Motor neuron (in vitro differentiated cells): ENCODE measurements at places on chromosomes 2 and 18. TPM values are rescaled to one million over a fixed set of nuclear protein-coding genes. Genes with fewer than 3 reads are reported as not detected.
A peak's percentile ranks its signal among the peaks of the same experiment; 100 is the strongest.

NT5C1B gene
- 1.1 and 1.4 TPM in 2 replicates for total RNA-seq

ERFE gene
- 1.7 and 2.9 TPM in 2 replicates for total RNA-seq

DNA sequence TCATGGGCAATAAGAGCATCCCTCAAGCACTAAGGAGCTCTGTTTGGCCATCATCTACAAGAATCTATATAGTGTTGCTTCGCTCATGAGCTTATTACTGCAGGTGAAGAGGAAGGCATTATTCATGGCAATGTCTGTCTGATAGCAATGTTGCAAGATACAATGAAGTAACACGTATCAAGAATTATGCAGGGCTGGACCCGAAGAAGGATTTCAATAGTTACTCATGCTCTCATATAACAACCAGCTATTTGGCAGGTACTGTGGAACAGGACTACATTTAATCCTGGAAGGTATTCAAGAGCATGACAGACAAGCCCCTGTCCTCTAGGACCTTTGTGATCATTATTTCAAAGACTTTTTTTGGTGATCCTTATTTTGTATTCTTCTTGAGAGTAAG, 109.6 kb downstream of the LAMA3 start:
- ATAC-seq, result no peak

DNA sequence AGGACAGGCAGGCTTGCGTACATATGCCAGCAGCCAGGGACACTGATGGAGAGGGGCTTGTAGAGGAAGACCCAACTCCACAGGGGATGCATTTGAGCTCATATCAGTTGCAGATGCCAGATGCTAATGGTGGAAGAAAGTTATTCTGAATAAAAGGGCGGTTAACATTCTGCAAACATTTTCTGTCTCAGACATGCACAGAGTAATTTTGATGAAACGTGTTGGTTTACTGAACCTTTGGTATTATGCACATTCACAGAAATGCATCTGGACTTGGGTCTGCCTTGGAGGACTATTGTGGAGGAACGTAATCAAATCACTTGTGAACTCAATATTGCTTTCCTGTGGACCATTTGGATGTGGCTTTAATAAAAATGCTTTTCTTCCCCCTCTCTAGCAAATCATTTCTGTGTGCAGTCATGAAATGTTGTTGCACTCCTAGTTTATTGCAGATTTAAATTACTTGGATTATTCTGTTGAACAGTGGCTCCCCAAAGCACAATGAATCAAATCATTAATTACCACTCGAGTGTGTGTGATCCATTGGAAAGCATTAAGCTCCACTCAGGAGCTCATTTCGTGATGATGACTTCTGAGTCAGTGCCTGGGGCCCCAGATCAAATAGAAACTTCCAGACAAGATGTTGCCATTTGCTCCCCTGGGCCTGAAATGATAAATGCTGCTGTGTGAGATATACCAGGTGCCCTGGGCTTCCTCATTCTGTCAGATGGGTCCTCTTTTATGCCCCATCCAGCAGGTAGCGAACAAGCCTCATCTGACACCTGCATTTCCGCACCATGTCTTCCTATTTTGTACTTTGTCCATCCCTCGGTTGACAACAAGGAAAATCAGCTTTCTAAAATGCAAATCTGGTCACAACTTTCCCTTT, 697.0 kb upstream of the HS6ST1 start:
- peak; percentile 95 for ATAC-seq

GRCh38 chr2:176192351-176192750, 3.9 kb downstream of the HOXD1 start:
- no peak for ATAC-seq

MROH2A gene
- 2.0 TPM in 1 of 2 replicates, not detected in the other for total RNA-seq

NEU2 gene
- total RNA-seq, result 0.77 TPM in 1 of 2 replicates, not detected in the other

GRCh38 chr18:48460929-48461583, 51.9 kb upstream of the ZBTB7C start:
- ATAC-seq, result no peak

PPP1R1C gene
- not detected in 2 replicates for total RNA-seq

- no peak for ATAC-seq
Observed at GRCh38 chr2:170703776-170704476, 11.2 kb upstream of the SP5 start.

DNA sequence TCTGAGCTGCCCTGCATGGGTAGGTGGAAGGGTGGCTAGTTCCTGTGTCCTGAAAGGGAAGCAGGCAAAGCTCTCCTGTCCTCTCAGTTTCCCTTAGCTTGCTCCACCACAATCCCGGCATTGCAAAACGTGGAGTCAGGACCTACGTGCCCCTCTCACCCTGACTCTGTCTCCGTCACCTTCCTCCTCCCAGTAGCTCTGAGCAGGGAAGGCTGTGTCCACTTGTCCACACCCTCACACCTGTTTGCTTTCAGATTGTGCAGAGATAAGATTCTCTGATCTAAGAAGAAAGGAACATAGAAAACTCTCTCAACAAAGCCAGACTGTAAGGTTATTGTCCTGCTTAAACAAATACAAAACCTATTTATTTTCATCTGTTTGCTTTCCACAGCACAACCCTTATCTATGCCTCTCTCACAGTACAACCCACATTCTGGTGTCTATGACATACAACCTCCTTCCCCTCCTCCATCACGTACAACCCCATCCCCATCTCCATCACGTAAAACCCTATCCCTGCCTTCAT, 79.0 kb downstream of the ALPK2 start:
- ATAC-seq, result no peak

ZAP70 gene
- 1.4 and 1.9 TPM in 2 replicates for total RNA-seq

- ATAC-seq, result no peak
Observed at GRCh38 chr2:145736871-145737270, 1217.0 kb upstream of the ZEB2 start.

NTSR2 gene
- total RNA-seq, result not detected in 2 replicates

GRCh38 chr2:238939074-238939473, 91.2 kb downstream of the TWIST2 start:
- ATAC-seq, result no peak

UGT1A6 gene
- 1.1 and 1.9 TPM in 2 replicates for total RNA-seq

ANKRD30BL gene
- 0.36 and 1.7 TPM in 2 replicates for total RNA-seq

GRCh38 chr2:138469411-138469810, 32.2 kb upstream of the SPOPL start:
- ATAC-seq, result no peak

DNA sequence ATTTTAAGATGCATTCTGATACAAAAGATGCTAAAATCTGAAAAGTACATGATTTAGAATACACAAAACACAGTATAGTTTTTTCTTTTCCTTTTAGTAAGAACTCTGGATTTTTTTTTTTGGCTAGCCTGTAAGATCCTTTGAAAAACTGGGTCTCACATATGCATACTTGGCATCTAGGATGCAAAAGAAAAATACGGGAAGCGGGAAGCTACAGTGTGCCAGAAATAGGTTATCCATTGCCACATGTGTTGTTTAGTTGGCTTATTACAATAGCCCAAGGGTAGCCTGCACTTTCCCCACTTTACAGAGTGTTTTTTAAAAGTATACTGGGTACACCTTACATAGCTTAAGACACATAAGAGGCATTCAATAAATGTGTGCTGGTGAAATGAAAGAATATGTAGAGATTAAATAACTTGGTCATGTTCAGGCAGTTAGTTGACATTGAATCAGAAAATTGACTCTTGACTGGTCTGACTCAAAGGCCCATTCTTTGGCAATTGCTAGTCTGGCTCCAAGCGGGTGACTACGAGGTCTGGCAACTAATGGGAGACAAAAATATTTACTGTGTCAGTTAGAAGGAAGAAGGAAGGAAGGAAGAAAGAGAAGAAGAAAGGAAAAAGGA, 286.8 kb upstream of the TRIB2 start:
- ATAC-seq, result no peak

- no peak for ATAC-seq
Observed at GRCh38 chr2:105450471-105450870, 51.6 kb upstream of the FHL2 start.

GRCh38 chr2:190533968-190534309, 583 bp downstream of the NEMP2 start:
- ATAC-seq, result peak; percentile 1

- ATAC-seq, result no peak
Observed at GRCh38 chr2:57685032-57685431, 361.6 kb upstream of the VRK2 start.

AGXT gene
- 1.5 TPM in 1 of 2 replicates, not detected in the other for total RNA-seq

POTEE gene
- 0.32 and 0.50 TPM in 2 replicates for total RNA-seq

GRCh38 chr2:18078216-18078615, 199.7 kb downstream of the KCNS3 start:
- no peak for ATAC-seq

DNA sequence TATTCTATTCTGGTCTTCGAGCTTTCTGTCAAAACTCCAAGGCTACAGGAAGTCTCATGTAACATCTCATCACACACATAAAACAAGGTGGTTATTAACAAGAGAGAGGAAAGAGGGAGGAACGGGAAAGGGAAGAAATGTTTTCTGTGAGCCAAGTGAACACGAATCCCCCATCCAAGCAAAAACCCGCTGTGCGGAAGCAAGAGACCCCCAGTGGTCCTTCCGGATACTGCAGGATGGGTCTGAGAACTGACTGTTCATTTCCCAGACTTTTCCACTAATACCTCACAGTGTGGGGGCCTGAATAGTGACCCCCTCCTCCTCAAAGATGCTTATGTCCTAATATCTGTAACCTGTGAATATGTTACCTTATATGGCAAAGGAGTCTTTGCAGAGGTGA, 19.0 kb upstream of the DIPK1C start:
- no peak for ATAC-seq

SRD5A2 gene
- total RNA-seq, result 0.23 TPM in 1 of 2 replicates, not detected in the other

DNA sequence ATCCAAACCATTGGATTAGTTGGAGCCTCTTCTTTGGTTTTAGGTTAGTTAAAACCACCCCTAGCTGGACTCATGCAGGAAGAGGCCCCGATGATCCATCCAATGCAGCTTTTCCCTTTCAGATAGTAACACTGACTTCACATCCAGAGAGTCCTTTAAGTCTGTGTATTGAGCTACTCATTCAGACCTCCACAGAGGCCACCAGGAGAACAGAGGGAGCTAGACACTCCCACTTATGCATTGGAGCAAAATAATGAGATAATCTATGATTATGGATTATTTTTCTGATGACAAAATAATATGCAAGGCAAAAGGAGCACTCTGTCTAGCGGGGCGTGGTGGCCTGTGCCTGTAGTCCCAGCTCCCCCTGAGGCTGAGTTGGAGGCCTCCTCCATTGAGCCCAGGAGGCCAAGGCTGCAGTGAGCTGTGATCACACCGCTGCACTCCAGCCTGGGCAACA, 1.6 kb upstream of the ROCK2 start:
- ATAC-seq, result no peak

SGPP2 gene
- 1.2 and 1.8 TPM in 2 replicates for total RNA-seq
